ENCODE measurements at places on chromosomes 12 and 14. TPM values are rescaled to one million over a fixed set of nuclear protein-coding genes. Genes with fewer than 3 reads are reported as not detected.
A peak's percentile ranks its signal among the peaks of the same experiment; 100 is the strongest.

GRCh38 chr14:57391517-57392195 is 1.3 kb downstream of the NAA30 start:
- DNase-seq, result peak; percentile 11

DNA sequence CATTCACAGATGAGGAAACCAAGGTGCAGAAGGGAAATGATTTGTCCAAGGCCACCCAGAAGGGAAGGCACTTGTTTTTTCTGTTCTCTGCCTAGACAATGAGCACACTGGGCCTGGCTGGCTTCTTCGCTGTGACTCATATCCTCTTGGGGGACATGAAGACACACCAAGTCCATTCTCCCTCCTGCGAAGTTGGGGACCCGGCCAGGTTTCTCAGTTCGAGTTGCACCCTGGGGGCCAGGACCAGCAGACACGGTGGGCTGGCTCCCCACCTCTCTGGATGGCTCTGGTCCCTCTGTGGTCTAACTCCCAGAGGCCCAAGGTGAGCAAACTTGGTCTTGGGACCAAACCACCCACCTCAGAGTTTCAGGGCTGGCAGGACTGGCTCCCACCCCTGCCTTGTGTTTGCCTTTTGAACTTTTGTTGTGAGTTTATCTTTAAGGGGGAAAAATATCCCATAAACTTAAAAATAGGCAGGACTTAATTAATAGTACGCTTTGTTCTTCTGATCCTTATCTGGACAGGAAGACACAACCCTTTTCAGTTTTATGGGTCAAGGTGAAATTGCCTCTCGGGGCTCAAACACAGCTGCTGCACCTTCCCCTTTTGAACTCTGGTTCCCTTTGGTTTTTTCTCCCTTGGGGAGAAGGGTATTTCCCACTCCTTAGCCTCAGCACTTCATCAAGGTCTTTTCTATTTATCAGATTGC is 9.0 kb upstream of the MLEC start:
- peak; percentile 62 for DNase-seq

- DNase-seq, result no peak
Measured at GRCh38 chr14:103220134-103220981, 97.1 kb downstream of the TNFAIP2 start.

DNA sequence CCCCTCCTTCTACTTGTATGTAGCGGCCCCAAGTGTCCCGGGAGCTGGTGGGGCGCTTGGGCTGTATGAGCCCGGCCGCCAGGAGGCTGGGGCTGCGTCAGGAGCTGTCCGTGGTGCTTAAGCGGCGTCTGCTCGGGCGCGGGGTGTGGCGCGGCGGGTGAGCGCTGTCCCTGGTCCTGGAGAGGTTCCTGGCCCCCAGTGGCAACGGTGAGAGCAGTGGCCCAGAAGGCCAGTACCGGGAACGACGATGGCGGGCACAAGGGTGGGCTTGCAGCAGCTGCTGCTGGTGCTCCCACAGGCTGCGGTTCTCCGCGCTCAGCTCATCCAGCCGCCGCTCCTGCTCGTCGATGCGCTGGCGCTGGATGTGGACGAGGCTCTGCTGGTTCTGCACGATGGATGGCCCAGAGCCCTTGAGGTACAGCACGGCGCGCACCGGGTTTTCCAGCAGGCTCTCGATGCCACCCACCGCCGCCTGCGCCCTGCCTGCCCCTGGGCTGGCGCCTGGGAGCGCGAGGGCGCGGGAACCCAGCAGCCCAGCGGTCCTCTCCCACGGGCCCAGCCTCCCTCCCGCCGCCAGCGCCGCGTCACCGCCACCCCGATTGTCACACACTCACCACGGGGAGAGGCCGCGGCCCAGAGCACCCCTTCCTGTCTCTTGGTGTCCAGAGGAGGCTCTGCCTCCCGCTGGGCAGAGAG is 41.9 kb upstream of the FKBP4 start:
- no peak for DNase-seq

- peak; percentile 49 for DNase-seq
Measured at GRCh38 chr12:67161322-67161918, 107.7 kb upstream of the CAND1 start.

GRCh38 chr14:68823434-68824206 is 30.8 kb upstream of the ZFP36L1 start:
- no peak for DNase-seq

DNA sequence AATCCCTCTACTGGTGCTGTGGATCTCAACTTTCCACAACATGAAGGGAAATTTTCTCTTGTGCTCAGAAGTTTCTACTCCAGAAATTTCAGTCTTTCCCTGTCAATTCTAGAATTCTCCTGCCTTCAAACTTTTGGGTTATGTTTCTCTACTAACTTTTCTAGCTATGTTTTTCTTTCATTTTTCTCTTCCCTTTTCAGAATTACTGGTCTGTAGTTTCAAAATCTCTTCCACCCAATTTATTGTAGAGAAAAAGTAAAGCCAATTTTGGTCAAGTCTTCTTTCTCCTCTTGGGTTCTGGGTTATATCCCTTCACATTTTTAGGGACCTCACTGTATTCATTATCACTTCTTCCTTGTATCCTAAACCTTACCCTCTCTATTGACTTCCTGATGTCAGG is 18.9 kb downstream of the CNTN1 start:
- no peak for DNase-seq

- no peak for DNase-seq
Measured at GRCh38 chr12:52180971-52181628, 10.7 kb downstream of the KRT80 start.

DNA sequence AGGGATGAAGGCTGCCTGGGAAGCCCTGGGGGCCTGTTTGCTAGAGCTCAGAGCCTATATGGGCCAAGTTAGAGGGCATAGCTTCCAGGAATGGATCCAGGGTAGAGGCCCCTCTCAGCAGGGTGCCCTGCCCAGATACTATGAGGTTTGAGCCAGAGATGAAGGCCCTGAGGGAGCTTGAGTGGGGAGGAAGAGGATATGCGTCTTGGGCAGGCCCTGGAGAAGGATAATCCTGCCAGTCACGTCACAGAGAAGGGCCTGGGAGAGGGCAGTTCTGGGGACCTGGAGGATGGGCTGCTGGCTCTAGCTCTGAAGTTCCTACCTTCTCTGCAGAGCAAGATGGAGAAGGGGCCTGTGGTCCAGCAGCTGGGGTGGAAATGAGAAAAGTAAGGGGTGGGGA is 5.9 kb upstream of the CACNB3 start:
- DNase-seq, result no peak

- no peak for DNase-seq
Measured at GRCh38 chr14:81953419-81953818, 419.8 kb upstream of the SEL1L start.

GRCh38 chr12:107515446-107515958 is 170.1 kb upstream of the PWP1 start:
- no peak for DNase-seq

GRCh38 chr14:102525219-102525928 is 15.8 kb upstream of the ANKRD9 start:
- peak; percentile 63 for DNase-seq

DNA sequence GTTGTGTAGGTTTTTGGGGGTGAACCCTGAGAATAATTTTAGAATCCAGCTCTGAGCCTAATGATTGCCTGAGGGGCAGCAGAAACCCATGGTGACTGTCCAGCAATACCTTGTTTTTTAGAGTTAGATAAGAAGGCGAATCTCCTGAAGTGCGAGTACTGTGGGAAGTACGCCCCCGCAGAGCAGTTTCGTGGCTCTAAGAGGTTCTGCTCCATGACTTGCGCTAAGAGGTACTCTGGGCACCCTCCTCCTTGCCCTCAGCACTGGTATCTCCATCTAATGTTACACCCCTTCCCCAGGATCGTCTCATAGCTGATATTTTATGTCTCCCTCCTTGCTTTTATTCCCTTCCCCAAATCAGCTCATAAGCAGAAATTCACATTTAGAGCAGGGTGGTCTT is 12.7 kb downstream of the M6PR start:
- no peak for DNase-seq

GRCh38 chr12:15322164-15323061 is at the start of gene PTPRO:
TSS of gene PTPRO (plus strand) at chr12:15322508.
- no peak for DNase-seq

GRCh38 chr12:98939350-98939749 is 294.3 kb downstream of the APAF1 start:
- peak; percentile 14 for DNase-seq

GRCh38 chr12:62748941-62749468 is 185.9 kb downstream of the PPM1H start:
- DNase-seq, result no peak

- peak; percentile 58 for DNase-seq
Measured at GRCh38 chr14:91399868-91400640, 17.6 kb downstream of the CCDC88C start.

GRCh38 chr12:51592034-51592705 is 1.1 kb downstream of the SCN8A start:
- DNase-seq, result no peak

- DNase-seq, result no peak
Measured at GRCh38 chr12:94073441-94074051, 74.8 kb upstream of the PLXNC1 start.

- DNase-seq, result no peak
Measured at GRCh38 chr14:35231207-35231760, 60.9 kb upstream of the PSMA6 start.

- DNase-seq, result no peak
Measured at GRCh38 chr12:132275110-132275531, 54.3 kb downstream of the GALNT9 start.

DNA sequence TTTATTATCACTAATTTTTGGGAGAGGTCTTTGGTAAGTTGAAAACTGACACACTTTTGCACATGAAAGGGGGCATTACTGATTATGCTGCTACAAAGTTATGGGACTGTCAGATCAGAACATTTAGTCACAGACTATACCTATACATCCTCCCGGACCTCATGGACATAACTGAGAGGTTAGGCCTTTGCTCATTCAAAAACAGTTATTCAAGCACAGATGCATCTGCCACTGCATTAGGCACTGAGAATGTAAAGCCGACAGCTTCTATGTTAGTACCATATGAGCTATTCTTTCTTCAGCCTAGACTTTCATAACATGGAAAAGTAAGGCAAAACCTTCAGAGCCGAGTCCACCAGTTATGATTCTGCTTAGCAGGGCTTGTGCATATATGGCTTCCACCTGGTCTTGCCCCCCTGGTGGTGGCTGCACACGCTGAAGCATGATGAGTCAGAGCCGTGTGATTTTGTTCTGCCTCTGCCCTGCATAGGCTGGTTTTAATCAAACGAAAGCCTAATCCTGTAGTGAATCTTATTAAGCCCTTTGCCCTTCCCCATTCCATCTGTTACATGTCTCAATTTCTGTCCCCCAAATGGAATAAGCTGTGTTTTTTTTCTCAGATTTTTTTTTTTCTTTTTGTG is 21.8 kb upstream of the RNU6-8 start:
- DNase-seq, result no peak

- no peak for DNase-seq
Measured at GRCh38 chr14:90660865-90661570, 155.2 kb downstream of the TTC7B start.

- DNase-seq, result peak; percentile 36
Measured at GRCh38 chr14:92677087-92677668, 71.2 kb downstream of the LGMN start.

DNA sequence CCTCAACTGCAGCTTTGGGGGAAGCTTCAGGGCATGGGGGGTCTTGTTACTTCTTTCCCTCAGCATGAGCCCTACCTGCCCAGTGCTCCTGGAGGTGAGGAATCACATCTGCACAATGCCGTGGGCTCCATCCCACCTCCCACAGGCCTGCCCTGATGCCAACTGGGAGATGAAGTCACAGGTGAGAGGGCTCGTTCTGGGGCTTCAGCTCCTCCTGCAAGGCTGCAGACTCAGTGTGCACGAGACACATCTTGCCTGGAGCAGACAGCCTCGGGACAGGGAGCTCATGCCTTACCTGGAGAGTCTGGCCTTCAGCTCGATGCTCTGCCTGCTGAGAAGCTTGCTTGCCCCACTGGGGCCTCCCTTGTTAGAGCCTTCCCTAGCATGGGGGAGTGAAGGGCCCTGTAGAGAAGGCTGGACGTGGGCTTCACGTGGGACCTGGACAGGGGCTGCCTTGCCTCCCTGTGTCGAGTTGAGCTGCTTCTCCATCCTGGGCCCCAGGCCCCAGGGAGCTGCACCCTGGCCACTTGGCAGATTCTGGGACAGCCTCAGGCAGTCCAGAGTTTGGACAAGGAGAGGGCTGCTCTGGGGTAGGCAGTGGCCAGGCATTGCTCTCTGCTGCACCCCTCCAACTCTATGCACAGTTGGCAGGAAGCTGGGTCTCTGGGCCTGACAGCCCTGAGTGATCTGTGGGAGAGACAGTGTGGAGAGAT is 171.4 kb downstream of the KIF26A start:
- no peak for DNase-seq

DNA sequence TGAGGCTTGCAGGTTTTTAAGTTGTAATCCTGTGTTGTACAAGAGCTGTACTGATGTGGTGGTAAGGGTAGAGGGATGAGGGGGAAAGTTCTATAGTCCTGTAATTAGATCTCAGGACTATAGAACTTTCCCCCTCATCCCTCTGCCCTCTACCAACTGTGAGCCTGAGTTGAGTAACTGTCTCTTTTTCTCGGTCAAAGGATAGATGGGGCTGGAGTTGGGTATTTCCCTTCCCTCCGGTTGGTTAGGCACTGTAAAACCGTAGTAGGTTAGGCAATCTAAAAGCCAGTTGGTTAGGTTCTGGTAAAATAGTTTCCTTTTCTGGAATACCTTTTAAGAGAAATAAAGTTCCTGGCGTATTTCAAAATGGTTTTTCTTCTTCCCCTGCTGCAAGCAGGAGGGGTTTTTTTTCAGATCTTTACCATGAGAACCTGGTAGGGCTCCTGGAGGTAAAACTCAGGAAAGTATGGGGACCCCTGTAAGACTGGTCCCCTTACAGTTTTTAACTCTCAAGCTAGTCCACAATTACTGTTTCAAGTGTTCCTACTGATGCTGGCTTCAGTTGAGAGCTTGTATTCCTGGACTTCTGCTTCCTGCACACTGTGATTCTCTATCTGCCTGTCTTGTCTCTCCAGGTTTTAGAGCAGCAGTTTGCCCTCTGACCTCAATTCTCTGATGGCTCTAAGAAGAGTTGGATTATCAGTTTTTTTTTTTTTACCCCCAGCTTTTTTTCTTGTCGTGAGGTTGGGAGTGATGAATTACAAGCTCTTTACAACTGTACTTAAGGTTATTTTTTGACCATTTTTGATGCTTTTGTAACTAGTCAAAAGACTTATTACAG is 58.7 kb downstream of the FUT8 start:
- no peak for DNase-seq

DNA sequence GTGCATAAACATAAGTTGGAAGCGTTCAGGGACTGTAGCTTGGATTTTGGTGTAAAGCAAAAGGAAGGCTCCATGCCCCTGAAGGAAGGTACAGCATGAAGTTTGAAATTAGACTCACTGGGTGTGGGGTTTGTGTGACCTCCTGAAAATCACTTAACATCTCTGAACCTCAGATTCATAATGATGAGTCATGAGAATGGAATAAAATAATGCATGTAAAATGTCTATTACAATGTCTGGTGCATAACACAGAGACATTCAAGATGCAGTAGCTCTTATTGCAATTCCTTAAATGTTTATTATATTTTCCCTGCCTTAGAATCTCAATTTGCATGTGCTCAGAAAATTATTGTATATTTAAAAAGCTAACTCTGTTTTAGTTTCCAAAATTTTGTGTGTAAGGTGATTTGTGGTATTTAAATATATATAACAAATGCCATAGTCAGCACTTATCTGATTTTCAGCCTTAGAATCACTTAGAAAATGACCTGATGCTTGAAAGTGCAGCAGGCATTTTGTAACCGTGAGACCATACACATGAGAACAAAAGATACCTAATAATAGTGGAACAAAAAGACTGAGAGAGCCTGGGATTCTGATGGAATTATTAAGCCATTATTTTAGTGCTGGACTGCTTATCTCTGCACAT is 66.3 kb downstream of the E2F7 start:
- no peak for DNase-seq

TM9SF1 gene
- total RNA-seq, result 23.1 TPM

MYH6 gene
- total RNA-seq, result not detected

FGF23 gene
- total RNA-seq, result not detected

SPTB gene
- total RNA-seq, result not detected

ADGRD1 gene
- total RNA-seq, result 1.4 TPM

CLEC6A gene
- total RNA-seq, result not detected

PTCSC3 gene
- total RNA-seq, result not detected

PMEL gene
- total RNA-seq, result 2.4 TPM

Data from OCI-LY7 (cell line).